ENCODE measurements at places on chromosomes 13 and 19.
A peak's percentile ranks its signal among the peaks of the same experiment; 100 is the strongest.

DNA sequence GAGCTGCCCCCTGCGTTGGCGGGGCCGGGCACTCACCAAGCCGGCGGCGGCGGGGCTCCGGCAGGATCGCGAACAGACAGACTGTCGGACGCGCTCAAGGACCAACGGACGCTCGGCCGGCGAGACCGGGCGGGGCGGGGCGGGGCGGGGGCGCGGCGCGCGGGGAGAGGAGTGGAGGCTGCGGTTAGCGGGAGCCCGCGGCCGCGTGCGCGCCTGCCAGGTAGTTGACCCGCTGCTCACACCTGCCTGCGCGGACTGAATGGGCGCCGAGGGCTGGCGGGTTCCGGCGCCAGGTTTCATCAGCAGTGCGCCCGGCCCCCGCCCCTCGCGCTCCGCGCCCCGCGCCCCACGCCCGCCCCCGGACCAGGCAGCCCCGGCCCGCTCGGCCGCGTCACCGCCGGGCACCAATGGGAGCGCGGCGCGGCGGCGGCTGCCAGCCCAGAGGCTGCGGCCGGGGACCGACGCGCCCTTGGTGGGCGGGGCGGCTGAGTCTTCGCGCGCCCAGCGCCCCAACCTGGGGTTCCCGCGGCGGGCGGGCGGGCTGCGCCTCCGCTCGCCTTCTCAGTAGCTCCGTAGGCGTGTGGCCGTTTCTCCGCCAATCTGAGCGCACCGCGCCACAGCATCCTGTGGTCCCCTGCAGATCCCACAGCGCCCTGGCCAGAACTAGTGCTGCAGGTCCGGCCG lies at the start of gene SLC7A1:
Gene SLC7A1, minus strand, starts transcription at position 309 of the 684 bp plus-strand sequence. CDS start 59,500 bp downstream, outside the sequence.
- peak; percentile 97 for DNase-seq

- DNase-seq = no peak
Measured at GRCh38 chr19:48487544-48487943, 18.4 kb downstream of the CYTH2 start.

DNA sequence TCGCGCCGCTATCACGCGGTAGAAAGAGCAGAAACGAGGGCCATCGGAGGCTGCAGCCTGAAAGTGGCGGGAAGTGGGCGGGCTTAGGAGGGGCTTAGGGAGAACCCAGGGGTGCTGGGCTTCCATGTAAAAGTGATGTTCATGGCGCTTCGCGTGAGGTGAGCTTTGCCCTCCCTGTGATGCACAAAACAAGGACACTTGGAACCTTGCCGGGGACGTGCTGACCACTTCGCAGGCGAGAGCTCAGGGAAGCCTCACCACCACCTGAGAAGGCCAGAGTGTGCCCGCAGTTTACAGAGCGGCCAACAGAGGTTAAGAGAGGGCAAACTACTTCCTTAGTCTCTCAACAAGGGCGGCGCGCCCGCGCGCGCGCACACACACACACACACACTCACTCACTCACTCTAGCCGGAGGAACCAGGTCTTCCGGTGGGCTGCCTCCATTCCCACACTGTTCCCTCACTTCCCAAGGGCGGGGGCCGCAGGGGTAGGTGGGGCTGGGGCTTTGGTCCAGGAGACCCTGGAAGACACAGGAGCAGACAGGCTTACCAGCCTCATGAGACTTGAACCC lies 651 bp downstream of the GAPDHS start:
- DNase-seq = no peak

DNA sequence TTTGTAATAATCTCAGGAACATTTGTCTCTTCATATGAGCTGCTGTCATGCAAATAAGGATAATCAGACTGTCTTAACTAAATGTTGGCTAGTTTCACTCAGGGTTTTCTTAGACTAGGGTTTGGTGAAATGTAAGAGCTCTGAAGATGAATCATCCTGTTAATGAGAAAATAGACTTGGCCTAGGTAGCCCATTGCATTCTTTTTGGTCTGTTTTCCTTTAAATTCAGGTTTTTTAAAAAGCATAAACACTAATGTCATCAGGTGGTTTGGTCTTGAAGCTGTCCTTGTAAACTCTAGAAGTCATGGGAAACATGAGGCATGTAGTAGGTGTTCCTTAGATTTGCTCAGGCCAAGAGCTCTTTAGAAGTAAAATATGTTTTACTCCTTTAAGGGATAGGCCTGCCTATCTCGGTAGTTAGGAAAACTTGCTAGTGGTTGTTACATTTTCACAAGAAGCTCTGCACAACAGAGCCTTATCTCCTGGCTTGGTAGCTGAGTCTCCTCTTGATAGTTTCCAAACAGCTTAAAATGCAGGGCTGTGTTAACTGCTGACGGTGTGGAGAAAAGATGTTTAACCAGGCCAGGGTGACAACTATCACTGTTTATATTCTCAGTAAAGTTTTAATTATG lies 62.0 kb upstream of the C1QTNF9B start:
- DNase-seq = no peak

Data from NCI-H524 (cell line).